ENCODE measurements at places on chromosomes 7 and 10.
A peak's percentile ranks its signal among the peaks of the same experiment; 100 is the strongest.

DNA sequence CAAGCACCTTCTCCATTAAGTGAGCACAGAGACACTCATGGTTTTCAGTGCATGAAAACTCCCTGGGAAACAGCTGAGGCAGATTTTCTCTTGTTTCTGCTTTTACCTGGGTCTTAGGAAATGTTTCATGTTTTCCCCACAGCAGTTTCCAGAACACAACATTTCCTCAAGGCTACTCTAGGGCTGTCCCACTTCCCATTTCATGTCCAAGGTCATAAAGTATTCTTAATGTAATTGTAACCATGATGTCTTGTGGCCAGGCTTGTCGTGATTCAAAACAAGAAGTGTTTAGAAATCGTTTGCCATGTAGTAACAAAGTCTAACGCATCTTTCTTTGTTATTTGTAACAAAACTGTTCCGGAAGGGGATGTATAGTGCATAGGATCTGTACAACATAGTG, 83.8 kb upstream of the NRP1 start:
- DNase-seq: no peak

DNA sequence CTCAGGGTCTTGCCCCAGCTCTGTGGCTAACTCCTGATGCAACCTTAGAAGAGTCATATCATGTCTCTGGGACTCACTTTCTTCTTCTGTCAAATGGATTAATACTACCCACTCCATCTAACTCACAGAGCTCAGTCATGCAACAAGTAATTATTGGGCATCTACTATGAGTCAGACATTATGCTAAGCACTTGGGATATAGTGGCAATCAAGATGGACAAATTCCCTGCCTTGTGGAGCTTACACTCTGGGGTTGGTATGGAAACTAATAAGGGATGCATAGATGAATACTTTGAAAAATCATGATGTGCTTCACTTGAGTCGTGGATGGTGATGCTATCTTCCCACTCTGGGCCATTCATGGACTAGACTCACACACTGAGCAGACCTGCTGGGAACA, 88.9 kb downstream of the KCNMA1 start:
- no peak for DNase-seq

DNA sequence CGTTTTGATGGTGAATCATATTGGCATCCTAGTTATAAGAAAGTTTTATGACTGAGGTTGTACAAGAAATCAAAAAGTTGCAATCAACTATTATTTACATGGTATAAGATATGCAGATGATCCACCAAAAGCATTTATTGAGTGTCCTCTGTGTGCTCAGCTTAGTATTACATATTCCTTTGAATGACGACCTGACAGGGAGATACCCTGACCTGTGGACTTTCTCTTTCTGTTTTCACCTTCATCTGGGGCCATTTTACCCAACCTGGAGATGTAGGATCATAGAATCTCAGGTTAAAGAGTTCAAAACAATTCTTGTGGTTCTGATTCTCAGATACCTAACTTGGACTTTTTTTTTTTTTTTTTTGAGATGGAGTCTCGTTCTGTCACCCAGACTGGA, 269.1 kb upstream of the SORCS1 start:
- DNase-seq: no peak

- DNase-seq: no peak
Observed at GRCh38 chr10:44696496-44696895, 214.6 kb upstream of the TMEM72 start.

- DNase-seq: peak; percentile 65
Observed at GRCh38 chr10:11824825-11825224, 1.7 kb downstream of the PROSER2 start.

All from erythroblast (primary cell).